ENCODE measurements at places on chromosomes 3 and 15.

DNA sequence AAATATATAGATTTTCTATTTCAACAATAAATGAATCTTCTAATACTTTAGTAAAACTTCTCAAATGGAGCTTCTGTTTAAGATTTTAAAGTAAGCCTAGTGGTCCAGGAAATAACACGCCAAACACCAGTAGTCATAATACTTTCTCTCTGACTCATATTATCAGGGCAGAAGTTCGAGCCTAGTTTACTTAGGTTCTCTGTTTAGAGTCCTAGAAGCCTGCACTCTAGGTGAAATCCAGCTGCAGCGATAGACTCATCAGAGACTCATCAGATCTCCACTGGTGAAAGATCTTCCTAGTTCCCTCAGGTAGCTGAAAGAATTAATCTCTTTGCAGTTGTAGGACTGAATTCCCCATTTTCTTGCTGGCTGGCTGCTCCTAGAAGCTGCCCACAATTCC, 552.5 kb upstream of the ROBO2 start:
- peak; percentile 25 for DNase-seq

- no peak for DNase-seq
These were observed 2.1 kb upstream of the LIMD1 start for GRCh38 chr3:45592405-45592804.

GRCh38 chr3:9727743-9728142, 3.8 kb upstream of the BRPF1 start:
- DNase-seq: no peak

DNA sequence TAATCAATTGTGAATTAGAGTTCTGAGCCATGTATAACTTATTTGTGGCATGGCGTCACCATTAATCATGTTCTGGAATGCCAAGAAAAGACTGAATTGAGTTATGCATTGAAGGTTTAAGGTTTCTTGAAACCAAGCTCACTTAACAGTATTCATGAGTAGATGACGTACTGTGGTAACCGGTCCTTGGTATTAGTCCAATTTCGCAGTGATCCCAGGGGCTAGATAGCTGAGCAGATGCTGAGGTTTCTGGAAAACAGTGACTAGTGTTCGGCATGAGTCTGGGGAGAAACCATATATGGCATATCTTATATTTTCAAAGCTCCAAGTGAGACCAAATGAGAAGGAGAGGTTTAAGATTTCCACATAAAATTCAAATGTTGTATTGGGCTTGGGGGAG, 218.3 kb upstream of the LYSMD4 start:
- no peak for DNase-seq

DNA sequence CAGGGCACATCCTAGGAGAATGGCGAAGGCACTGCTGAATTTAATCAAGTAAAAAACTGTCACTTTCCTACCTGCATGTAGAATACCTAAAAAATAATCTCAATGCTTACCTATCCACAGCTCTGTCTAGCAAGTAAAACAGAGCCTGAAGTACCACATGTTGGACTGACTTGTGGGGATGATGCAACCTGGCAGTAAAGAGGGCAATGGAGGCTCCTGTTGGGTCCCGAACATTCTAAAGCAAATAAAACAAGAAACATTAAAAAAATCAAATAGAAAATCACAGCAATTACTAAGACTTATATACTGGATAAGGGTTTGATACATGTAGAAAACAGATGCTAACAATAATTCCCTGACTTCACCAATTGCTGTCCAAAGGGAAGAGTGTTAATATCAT, 56.1 kb downstream of the PTPN9 start:
- DNase-seq: no peak

GRCh38 chr3:18489939-18490338, 64.8 kb upstream of the SATB1 start:
- DNase-seq: no peak

DNA sequence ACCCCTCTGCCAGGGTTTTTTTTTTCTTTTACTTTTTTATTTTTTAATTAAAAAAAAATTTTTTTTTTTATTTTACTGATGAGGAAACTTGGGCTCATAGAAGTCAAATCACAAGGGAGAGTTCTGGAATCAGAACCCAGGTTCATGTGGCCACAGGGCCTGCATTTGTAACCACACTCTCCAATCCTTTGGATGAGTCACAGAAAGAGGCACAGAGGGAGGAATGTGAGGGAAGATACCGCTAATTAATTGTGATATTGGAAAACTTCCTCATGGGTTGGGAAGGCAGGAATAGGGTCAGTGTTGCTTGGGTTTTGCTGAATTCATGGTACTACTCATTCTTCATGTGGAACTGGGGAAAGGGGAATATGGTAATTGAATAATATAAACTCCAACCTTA, 132.9 kb upstream of the SLC6A11 start:
- DNase-seq: no peak

DNA sequence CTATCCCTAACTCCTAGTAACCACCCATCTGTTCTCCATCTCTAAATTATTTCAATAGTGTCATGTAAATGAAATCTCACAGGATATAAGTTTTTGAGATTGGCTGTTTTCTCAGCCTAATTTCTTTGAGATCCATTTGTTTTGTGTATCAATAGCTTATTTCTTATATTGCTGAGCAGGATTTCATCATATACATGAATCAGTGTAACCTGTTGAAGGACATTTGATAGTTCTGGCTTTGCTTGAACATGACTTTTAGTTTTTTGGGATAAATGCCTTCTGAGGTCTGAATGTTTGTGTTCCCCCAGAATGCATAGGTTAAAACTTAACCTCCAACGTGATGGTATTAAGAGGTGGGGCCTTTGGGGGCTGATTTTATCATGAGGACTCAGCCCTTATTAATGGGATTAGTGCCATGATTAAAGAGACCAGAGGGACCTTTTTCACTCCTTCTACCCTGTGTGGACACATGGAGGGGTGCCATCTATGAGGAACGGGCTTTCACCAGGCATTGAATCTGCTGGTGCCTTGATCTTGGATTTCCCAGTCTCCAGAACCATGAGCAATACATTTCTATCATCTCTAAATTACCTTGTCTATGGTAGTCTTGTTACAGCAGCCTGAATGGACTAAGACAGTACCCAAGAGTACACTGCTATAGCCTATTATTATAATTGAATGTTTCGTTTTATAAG, 118.3 kb downstream of the FNDC3B start:
- DNase-seq: no peak

DNA sequence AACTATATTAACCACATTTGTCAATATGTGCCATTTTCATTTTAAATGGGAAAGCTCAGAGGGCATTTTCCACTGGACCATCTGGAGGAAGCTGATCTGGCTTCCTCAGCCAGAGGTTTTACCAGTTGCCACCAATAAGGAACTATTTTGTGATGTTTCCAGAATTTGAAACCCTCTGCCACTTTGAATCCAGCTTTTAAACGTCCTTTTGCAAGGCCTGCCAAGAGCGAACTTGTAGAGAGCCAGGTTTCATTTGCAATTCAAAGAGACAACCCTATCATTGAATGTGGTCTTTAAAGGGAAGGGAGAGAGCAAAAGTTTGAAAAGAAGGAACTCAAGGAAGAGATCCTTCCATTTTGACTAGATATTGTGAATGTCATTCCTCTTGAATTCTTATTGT, 123.3 kb upstream of the CHL1 start:
- no peak for DNase-seq

DNA sequence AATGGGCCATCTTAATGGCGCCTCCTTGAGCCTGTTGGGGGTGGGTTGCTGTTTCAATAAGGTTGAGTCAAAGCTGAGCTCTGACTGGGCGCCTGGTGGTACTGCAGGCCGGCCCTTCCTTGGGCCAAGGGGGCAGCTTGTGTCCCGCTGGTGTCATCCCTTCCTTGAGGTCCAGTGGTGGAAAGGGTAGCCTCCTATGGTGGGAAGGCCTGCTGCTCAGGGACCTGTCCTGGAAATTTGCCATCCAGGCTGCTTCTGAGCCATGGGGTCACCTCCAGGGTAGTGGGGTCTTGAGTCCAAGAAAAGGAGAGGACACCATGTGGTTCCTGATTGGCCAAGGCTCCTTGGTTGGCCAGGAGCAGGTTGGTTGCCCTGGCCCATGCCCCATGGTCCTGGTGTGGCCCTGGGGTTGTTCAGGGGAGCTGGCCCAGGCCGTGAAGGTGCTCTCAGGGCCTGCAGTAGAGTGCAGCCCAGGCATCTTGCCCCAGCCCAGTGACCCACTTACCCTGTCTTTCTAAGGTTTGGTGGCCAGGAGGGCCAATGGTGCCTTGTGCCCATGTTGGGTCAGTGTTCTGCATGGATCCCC, 188.7 kb downstream of the UBE3A start:
- DNase-seq: no peak

- DNase-seq: no peak
These were observed 740 bp downstream of the MAGI1 start for GRCh38 chr3:66037986-66038369.

DNA sequence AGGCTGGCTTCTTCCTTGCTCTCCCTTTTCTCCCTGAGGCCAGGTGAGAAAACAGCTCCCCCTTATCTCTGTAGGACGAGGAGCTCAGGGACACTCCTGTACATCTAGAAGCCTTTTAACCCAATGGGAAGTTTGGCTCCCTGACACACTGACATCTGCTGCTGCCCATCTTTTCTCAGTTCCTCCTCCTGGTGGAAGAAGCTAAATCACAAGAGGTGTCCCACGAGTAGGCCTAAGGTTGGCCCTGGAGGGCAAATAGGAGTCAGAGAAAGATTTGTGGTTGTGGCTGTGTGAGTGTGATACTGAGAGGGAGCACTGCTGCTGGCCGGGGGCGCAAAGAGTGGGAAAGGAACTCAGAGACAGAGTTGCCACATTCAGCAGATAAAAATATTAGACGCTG, 49.5 kb downstream of the ARHGAP31 start:
- no peak for DNase-seq

DNA sequence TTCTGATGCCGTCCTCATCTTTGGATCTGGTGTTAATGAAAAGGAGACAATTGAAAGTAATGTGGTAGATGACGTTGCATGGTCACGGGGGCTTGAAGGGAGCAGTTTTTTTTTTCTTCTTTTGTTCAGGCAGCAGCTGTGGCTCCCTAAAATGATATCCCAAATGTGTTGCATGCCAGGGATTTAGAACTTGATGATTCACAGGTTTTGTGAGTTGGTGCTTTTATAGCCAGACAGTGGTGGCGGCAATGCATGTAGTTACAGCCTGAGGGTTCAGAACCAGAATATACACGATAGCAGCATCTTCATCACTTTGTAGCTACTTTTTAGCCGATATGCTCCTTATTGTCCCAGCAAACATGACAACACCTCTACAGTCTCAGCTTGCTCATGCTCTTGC, 133.4 kb downstream of the CHST2 start:
- no peak for DNase-seq

GRCh38 chr3:196082619-196082971, 705 bp upstream of the TFRC start:
- no peak for DNase-seq

GRCh38 chr3:31829826-31830426, 151.1 kb downstream of the OSBPL10 start:
- no peak for DNase-seq

DNA sequence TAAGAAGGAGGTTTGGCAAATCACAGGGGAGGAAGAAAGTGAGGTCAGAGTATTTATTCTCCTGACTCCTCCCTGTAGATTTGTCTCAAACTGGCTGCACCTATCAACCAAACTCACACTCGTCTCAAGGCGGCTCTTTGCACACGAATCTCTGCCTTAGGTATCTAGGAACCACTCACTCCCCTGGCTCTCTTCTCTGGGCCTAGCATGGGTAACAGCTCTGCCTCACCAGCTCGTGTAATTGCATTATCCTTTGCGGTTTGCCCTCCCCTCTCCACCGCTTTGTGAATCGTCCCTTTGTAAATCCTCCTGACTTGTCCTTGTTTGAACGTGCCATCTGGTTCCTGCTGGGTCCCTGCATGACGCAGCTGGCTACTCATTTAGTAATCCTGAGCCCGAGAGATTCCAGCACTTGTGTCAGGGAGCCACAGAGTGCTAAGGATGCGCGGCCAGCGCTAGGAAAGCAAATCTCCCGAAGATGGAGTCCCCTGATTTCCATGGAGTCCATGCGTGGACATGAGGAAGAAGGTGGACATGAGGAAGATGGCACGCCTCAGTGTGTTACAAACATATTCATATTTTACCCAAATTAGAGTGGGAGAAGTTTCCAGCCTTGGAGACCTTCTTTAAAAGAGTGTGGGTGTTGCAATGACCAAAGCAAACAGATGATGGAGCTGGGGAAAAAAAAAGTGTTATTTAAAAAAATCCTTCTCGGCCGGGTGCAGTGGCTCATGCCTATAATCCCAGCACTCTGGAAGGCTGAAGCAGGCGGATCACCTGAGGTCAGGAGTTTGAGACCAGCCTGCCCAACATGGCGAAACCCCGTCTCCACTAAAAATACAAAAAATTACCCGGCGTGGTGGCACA, 26.7 kb downstream of the NRROS start:
- no peak for DNase-seq
